ENCODE measurements at places on chromosomes 12 and 14.

DNA sequence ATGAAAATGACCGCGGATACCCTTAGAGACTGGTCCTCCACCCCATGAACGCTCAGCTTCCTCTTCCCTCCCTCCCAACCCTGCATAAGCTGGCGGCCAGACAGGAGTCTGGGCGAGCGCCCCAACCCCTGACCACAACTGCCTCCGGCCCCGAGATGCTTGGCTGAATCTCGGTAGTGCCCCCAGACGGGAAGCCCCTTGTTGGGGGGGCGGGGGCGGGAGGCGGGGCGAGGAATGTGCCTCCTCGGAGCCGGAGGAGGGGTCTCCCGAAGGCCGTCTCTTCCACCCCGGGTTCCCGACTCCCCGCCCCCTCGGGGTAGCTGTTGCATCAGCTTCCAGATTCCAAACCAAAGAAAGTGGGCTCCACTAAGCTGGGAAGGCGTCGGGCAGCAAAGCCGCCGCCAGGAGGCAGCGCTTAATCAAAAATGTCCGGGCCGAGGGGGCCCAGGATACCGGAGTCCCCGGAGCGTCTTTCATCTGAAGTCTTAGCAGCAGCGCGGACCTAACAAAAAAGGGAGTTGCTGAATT, 7.1 kb upstream of the MRPL52 start:
- DNase-seq = peak; percentile 89

DNA sequence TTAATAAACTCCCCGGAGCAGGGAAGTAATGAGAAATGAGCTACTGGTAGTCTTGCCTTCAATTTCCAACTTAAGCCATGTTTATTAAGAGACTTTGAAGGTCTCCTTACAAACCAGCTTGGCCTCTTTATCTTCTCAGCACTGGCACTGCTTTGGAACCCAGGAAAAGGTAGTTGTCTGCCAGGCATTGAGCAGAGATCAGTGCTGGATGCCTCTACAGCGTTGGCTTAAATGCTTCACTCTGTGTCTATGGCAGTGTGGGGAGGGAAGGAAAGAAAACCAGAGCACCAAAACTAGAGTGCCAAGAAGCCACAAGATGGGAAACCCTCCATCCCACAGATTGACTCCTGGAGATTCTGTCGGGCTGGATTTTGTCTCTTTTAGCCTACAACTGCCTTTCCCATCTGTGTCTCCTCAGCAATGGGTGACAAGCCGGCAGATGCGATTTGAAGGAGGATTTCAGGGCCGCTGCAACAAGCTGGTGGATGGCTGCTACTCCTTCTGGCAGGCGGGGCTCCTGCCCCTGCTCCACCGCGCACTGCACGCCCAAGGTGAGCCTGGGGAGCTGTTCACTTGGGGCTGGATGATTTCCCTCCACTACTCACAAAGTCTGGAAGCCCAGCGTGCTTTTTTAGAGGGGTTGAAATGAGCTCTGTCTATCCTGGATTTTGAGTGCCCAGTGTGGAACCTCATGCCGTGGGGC, 57.3 kb downstream of the FNTB start:
- no peak for DNase-seq

GRCh38 chr14:22265319-22266141, 323.5 kb downstream of the DAD1 start:
- DNase-seq = no peak

- DNase-seq = no peak
Measured at GRCh38 chr14:38213001-38213400, 5.3 kb downstream of the SSTR1 start.

GRCh38 chr14:101932673-101933072, 31.7 kb upstream of the DYNC1H1 start:
- DNase-seq = no peak

DNA sequence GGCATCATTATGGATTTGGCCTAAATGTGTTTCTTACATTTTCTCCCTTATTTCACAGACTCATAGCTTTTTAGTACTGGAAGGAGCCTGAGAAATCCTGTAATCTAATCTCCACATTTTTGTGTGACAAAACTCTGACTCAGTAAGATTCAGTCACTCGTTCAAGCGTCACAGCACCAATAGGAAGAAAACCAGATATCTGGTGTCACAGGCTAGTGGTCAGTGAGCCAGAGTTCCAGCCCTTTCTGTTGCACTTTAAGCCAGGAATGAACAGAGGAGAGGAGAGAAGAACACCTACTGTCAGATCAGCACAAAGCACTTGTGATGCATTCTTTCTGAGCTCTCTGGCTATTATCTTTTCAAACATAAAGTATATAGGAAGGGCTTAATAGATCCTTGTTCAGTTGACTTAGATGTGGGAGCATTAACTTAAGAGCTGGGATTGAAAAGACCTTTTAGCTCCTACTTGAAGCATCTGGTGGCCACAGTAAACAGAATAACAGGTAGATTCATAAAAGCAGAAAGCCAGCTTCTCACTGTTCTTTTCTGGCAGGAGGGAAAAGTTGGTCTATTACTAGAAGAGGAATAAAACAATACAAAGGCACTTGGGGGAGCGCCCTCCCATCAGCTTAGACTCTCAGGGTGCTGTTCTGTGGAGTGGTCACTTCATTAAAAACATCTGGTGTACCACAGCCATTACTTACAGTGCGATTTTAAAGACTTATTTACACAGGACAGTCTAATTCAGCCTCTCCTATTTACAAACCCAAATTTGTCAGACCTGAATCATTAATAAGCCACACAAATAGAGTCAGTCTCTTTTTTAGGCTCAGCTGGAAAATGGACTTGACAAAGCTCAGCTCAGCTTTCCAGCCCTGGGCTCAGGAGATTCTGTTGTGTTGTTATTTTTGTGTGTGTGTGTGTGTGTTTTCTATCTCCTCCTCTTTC, 12.2 kb upstream of the NID2 start:
- no peak for DNase-seq

- no peak for DNase-seq
Measured at GRCh38 chr14:89697281-89698060, 257.1 kb downstream of the EFCAB11 start.

DNA sequence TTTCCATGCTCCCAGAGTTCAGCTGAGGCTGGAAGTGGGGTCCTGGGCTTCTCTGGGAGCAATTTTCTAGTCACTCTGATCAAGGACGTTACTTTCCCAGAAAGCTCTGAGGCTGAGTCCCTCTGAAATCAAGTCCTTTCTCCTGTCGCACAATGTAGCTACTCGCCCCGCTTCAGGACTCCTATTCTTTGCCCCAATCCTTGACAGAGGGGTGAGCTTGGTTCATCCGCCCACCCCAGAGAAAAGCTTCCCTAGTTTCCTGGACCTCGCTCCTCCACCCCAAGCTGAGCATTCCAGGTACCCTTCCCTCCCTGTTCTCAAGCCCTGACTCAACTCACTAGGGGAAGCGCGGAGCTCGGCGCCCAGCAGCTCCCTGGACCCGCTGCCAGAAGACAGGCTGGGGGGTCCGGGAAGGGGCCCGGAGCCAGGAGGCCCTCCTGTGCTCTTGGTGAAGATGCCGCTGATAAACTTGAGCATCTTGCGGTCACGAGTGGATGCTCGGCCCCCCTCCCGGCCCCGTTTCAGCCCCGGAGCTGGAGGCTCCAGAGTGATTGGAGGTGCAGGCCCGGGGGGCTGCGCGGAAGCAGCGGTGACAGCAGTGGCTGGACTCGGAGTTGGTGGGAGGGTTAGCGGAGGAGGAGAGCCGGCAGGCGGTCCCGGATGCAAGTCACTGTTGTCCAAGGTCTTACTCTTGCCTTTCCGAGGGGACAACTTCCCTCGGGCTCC, 1.6 kb downstream of the AGAP2 start:
- no peak for DNase-seq

Measured in neuronal stem cell (in vitro differentiated cells).